Activated CD4-positive, alpha-beta T cell treated with anti-CD3 and anti-CD28 coated beads for 48 hours (primary cell): ENCODE measurements at places on chromosomes 1 and 21.

GRCh38 chr1:178645808-178646200 lies 79.2 kb upstream of the RALGPS2 start:
- DNase-seq, result no peak

DNA sequence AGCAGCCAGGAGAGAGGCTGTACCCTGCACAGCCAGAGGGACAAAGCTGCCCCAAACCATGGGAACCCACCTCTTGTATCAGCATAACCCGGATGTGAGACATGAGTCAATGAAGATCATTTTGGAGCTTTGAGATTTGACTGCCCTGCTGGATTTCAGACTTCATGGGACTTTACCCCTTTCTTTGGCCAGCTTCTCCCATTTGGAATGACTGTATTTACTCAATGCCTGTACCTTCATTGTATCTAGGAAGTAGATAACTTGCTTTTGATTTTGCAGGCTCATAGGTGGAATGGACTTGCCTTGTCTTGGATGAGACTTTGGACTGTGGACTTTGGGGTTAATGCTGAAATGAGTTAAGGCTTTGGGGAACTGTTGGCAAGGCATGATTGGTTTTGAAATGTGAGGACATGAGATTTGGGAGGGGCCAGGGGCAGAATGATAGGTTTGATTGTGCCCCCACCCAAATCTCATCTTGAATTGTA lies 616.2 kb downstream of the RWDD3 start:
- no peak for DNase-seq

GRCh38 chr1:35298464-35298863 lies 30.0 kb downstream of the ZMYM4 start:
- DNase-seq, result no peak

- peak; percentile 49 for DNase-seq
Observed at GRCh38 chr1:165376041-165376810, 19.7 kb upstream of the LMX1A start.

DNA sequence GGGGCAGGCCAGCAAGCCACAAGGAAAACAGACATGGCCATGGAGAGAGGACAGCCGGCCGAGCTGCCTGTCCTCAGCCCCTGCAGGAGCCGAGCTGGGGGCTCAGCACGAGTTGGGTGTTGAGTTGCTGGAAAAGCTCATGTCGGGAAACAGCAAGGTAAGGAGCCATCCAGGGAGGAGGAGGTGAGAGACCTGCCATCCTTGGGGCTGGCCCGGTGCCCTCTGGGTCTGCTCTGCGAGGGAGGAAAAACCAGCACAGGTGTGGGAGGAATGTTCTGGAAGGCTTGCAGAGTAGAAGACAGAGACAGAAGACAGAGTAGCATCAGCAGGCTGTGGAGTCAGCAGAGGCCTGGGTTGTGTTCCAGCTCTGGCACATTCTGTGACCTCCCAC lies 548.8 kb downstream of the PTPRU start:
- no peak for DNase-seq

DNA sequence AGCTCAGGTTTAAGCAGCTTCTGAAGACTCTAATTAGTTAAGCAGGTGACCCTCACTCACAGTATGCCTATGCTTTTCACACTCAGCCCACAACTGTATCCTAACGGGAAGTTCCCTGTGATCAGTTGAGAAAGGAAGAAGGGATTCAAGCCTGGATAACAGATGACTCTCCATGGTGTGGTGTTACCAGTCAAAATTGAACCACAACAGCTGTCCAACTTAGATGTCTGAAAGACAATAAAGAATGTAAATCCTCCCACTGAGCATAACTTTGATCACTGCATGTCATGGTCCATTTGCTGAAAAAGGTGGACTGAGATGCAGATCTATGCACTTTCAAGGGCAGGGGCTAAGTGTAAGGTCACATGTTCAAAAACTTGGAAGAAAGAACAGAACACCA lies 32.3 kb upstream of the DIPK1A start:
- DNase-seq, result no peak

DNA sequence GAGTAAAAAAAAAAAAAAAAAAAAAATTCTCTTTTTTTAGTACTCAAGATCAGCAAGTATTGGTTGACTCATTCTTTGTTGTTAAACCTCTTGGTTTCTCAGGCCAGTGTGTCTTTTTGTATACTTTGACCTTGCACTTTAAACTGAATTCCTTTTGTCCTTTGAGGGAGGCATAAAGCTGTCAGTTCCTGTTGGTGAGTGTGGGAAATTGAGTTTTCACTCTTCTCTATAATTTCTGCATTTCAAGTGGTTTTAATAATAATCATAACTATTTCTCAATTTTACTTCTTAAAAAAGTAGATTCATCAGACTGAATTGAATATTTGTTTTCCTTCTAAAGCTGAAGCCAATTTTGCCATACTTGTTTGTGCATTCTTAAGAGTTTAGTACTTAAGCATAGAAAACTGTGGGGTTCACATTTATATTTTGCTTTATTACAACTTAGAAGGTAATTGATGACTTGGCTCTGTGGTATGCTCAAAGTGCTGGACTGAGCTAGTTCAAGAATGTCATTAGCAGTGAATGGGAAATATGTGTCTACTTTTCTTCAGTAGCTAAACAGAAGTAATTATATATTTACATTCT lies 43.4 kb downstream of the ITSN1 start:
- DNase-seq, result no peak

- DNase-seq, result no peak
Observed at GRCh38 chr1:60345621-60346020, 272.1 kb upstream of the C1orf87 start.
